ENCODE measurements at places on chromosomes 3 and 15.

GRCh38 chr15:36481156-36481555, 98.3 kb upstream of the CDIN1 start:
- DNase-seq = no peak

DNA sequence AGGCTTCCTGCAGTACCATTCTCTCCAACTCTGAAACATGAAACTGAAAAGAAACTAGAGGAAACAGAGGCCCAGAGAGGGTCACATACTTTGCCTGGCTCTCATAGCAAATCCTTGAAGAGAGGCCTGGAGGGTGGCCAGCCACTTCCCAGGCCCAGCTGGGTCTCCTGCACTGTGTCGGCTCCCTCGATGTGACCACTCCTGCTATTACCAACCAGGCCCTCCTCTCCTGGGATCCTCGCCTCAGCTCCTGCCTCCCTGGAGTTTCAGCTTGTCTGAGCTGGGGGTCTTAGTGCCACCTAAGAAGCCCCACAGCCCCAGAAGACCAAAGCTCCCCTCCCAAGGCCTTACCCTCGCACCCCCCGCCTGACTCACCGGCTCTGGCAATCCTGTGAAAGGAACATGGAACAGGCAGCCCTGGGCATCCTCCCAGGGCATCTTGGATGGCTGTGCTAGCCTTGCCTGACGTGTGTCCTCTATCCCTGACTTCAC, 4.6 kb downstream of the LOXL1 start:
- no peak for DNase-seq

- no peak for DNase-seq
Measured at GRCh38 chr3:14352002-14352627, 50.3 kb upstream of the SLC6A6 start.

GRCh38 chr3:136498919-136499447, 248.8 kb downstream of the PCCB start:
- DNase-seq = no peak

Measured in stimulated activated CD8-positive, alpha-beta memory T cell treated with anti-CD3 and anti-CD28 coated beads, Interleukin-4, amount 100 ng/mL, for 1 hour (primary cell).